Heart right ventricle (tissue), 16 donors: ENCODE measurements at places on chromosomes 2 and 18.

DNA sequence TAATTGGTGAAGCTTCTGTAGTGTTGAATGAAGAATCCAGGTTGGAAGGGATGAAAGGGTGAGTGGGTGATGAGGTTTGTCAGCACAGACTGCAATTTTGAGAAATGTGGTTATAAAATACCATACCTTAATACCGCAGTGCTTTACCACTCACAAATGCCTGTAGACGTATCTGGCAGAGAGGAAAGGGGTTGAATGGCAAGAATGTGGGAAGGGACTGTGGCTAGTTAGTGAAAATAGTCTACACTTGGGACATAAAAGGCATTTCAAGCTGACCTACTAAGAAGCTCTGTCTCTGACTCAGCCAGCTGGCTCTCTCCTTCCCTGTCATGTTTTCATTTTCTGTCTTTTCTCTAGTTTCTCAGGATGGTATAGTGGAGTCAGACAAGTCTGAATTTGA, 25.1 kb downstream of the CDK15 start:
- no peak for DNase-seq

GRCh38 chr2:150350500-150350899, 137.0 kb downstream of the RND3 start:
- no peak for DNase-seq

DNA sequence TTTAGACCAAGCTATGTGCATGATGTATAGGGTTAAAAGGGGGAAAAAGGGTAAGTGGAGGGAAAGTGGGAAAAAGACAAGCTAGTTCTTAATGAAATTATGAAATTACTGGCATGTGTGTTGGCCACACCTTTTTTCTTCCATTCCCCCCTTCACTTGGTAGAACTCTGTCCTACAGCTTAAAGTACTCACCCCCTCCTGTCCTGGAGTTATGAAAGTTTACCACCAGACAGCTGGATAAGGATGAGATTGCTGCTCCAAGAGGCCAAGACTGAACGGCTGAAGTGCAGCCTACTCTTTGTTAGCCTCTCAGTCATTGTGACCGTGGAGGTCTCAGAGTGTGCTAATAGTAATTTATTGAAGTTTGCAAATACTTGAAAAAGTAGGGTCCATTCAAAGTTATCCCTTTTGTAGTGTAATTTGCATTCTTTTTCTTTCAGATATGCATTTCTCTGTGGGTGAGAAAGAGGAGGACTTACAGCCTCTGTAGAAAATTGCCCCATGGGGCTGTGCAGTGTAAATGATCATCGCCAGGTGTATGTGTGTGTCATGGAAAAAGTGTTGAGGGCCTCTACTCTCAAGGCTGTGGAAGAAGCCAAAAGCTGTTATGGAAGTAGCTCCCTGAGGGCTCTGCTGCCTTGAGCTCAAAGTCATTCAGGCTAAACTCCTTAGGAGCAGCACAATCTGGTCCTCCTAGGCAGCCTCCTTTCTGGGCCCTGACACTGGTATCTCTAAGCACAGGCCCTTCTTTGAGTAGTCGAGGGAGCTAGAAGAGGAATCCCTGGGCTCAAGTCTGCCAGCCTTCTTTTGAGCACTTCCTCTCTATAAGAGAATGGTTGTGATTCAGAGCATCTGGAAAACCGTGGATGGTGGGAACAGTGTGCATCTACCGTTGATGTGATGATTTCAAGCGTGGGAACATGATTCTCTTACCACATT, 46.2 kb downstream of the LHCGR start:
- no peak for DNase-seq

DNA sequence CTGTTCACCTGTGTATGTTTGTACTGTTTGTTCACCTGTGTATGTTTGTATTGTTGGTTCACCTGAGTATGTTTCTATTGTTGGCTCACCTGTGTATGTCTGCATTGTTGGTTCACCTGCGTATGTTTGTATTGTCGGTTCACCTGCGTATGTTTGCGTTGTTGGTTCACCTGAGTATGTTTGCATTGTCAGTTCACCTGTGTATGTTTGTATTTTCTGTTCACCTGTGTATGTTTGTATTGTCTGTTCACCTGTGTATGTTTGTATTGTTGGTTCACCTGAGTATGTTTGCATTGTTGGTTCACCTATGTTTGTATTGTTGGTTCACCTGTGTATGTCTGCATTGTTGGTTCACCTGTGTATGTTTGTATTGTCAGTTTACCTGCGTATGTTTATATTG, 14.6 kb downstream of the ADI1 start:
- DNase-seq = no peak

DNA sequence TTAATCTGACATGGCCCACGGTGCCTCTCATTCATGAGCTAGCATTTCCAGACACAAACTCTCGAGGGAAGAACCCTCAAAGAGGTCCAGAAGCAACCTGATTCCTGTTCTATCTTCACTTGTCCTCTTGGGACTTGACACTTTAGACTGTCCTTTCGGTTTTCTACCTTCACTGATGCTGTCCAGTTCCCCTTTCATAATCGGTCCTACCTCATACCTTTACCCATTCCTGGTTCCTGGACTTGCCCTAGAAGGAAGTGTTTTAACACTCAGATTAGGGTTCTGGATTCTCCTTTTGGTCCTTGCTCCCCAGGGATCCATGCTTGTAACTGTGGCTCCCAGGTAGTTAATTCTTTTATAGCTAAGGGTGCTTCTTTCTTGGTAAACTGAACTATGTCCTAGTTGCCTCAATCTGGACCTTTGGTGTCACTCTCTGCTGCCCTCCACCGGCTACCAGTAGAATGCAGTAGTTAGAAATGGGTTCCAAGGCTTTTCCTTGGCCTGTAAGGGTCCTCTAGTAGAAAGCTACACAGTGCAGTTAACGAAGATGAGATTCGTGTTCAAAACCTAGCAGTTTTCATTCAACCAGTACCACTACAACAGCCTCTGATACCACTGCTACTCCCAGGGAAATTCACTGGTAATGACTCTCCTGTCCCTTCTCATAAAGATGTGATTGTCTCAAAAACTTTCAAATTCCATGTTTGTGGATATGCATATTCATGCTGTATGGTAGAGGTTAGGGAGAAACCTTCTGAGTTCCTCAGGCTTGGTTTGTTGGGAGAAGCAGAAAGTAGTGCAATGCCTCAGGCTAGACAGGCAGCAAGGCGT, 178.1 kb upstream of the CYP26B1 start:
- DNase-seq = no peak

GRCh38 chr2:3535794-3536681, 16.7 kb upstream of the ADI1 start:
- DNase-seq = peak; percentile 68
